Astrocyte of the spinal cord (primary cell): ENCODE measurements at places on chromosomes 12 and 14.

- no peak for DNase-seq
Measured at GRCh38 chr14:67491741-67492507, 3.4 kb upstream of the TMEM229B start.

DNA sequence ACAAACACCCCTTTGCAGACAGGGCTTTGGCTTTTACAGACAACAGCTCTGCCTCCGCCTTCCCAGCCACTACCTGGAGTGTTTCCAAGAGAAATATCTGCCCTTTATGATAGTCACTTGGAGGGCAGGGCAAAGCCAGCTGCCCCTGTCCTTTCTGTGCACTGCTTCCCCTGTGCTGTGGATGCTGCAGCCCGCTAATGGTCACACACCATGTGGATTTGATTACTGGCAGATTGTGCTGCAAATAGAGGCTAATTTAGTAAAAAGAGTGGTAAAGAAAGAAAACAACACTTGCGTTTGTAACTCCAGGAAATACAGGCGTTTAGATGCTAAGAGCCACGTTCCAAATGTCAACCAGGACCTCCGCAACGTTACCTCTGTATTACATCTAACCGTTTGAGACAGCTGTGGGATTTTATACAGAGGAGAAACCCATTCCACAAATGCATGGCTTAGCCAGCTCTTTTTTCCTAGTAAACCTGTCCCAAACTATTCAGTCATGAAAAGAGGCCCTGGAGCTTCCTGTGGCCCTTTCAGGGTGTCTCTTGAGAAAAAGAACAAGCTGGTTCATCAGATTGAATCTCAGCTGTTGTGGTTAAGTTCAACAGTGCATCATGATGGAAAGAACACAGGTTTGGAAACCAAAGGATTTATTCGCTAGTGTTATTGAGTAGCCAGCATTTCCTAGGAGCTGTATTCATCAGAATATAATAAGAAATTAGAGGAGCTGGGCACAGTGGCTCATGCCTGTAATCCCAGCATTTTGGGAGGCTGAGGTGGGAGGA, 30.1 kb upstream of the PWP1 start:
- no peak for DNase-seq

DNA sequence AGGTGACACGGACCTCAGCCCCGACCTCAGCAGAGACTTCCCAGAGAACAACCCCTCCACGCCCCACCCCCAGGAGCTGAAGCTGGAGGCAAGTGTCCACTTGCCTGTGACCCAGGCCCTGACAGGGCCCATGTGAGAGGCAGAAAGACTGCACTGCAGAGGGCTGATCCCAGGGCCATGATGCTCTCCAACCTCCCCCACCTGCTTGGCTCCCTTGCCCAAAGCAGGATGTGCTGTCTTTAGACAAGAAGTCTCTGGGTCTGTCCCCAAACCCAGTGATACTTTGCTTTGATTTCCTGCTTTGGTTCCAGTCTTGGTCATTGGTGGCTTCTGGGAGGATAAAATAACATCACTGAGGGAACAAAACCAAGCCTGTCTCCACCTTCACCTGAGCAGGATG, 59.4 kb downstream of the BCL11B start:
- DNase-seq: no peak

DNA sequence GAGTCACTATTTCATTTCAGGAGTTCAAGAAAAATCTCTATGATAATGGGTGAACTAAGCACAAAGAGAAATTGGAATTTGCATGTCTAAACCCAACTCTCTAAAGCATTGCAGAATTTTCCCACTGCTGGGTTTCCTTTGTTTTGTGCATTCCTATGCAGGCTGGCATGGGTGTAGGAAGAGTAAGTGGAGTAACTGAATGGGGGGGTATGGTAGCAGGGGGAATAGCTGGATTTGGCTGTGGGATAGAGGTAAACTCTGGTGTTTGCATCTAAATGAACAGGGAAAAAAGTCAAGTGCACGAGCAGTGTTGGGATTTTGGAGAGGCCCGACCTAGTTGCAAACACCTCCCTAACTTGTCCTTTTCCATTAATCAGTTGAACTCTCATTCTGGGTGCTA, 159.1 kb downstream of the ANO4 start:
- DNase-seq: no peak
